ENCODE measurements at places on chromosomes 1 and 21.

DNA sequence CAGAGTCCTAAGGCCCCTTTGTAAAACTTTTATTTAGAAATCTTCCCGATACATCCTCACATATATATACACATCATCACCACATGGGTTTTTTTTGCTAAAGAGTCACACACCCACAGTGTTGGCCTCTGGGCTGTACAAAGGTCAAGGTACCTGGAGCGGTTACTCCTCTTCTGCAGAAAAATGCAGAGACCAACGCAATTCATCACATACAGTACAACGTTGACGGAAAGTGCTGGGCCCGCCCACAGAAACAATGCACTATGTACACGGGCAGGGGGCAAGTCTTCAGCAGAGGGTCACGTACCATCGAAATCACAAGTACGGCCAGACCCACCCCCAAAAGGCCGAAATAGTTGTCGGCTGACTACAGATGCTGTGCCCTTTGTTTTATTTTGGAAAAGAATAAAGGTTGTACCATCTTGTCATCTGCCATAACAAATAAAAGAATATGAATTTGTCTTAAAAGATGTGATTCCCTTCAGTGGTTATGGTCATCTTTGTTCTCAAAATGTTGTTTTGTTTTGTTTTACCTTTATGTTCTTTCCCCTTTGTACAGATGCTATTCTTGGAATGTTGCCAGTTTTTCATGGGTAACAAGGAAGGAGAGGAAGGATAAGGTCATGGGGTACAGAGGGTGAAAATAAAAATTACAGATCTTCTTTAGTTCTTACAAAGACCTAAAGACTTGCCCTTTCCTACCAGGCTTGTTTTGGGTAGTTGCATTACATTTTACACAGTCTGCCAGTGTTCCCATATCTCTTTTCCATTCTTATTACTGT lies 15.6 kb downstream of the TAL1 start:
- no peak for DNase-seq

DNA sequence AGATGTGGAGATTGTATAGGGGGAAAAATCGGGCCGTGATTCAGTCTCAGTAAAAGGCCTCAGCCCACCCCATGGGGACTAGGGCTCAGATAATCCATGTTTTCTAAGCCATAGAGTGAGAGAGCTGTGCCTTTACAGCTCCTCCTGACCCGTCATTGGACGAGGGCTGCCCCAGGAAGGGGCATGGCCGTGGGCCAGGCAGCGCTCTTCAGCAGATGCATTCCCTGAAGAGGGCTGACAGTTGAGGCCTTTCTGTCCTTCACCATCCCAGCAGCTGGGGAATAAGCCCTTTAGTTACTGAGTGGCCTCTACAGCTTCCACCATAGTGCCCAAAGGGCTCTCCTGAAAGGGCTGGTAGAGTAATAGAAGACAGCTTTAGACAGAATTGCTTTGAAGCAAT lies 57.2 kb downstream of the ST3GAL3 start:
- DNase-seq = no peak

- no peak for DNase-seq
Observed at GRCh38 chr1:230861489-230861888, 6.8 kb downstream of the C1orf198 start.

DNA sequence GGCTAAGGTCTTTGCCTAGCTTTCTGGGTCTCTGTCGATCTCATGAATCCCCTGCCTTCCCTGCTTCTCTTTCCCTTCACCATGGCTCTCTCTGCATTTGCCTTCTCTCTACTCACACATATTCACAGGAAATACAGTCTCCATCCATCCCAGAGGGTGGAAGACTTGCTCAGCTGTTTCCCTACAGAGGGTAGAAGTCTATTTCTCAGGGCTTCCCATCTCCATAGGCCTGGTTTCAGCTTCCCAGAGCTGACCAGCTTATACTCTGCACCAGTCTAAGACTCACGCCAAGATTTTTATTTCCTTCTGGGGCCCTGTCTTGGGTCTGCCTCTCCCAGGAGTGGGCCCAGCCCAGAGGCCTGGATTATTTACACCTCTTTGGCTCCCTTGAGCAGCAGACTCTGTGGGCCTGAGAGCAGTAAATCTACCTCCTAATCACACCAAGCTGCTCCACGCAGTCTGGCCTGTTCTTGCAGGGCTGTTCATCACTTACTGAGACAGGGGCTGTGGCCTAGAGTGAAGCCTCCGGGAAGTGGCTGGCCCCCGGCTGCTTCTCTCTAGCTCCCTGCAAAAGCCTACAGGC lies 102.5 kb downstream of the PLXNA2 start:
- DNase-seq = no peak

DNA sequence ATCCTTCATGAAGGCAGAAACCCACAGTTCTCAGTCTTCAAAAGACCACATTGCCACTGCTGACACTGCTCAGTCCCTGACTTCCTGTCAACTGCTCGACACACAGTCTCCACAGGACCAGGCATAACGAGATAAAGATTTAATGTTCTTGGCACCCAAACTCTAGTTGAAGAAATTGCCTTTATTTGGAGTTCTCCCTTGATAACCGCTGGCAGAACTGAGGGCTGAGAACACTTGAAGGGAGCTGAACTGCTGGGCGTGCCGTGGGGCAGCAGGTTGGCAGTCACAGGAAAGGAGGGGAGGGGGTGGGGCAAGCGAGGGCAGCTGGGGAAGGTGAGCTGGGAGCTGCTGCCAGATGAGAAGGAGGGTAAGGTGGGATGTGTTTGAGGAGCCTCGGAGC lies 15.9 kb downstream of the HENMT1 start:
- no peak for DNase-seq

GRCh38 chr1:87937831-87938395 lies 609.2 kb downstream of the LMO4 start:
- DNase-seq = no peak

GRCh38 chr1:204223129-204223860 lies 9.5 kb upstream of the GOLT1A start:
- DNase-seq = no peak

DNA sequence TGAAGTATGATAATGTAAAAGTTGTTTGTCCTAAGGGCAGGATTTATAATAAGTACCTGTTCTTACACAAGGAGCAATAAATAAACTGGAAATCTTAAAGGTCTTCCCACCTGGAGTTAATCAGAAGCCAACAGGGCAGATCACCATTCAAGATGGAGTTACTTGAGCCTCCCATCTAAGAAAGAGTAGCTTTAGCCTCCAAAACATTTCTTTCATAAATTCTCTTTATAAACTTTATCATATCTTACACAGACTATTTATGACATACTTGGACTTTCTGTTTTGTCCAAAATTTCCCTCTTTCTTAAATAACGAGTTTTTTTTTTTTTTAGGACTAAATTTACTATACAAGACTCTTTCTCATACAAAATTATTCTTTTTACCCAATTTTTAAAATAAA lies 18.5 kb downstream of the OR2T1 start:
- DNase-seq = no peak

- DNase-seq = no peak
Observed at GRCh38 chr1:80731241-80731894, 1069.4 kb upstream of the ADGRL2 start.

- DNase-seq = no peak
Observed at GRCh38 chr1:36154335-36154734, 1.6 kb upstream of the MAP7D1 start.

GRCh38 chr1:170853302-170853701 lies 82.0 kb upstream of the MROH9 start:
- no peak for DNase-seq

DNA sequence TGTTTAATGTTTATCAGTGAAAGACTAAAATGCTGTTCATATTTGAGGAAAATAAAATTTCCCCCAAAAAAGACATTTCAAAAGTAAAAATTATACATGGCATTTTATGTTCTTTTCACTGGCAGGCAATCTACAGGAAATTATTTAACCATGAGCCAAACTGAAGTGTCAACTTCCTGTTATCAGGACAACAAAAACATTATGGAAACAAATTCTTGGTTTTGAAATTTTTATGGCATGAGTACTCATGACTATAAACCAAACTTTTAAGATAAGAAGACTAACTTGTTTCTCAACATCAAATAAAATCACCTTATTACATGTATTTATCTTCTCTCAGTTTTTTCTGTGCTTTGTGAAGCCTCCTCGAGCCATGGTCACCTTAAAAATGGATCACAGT lies 698.6 kb downstream of the LTN1 start:
- DNase-seq = no peak

GRCh38 chr1:162621256-162621655 lies 11.0 kb upstream of the DDR2 start:
- DNase-seq = no peak

DNA sequence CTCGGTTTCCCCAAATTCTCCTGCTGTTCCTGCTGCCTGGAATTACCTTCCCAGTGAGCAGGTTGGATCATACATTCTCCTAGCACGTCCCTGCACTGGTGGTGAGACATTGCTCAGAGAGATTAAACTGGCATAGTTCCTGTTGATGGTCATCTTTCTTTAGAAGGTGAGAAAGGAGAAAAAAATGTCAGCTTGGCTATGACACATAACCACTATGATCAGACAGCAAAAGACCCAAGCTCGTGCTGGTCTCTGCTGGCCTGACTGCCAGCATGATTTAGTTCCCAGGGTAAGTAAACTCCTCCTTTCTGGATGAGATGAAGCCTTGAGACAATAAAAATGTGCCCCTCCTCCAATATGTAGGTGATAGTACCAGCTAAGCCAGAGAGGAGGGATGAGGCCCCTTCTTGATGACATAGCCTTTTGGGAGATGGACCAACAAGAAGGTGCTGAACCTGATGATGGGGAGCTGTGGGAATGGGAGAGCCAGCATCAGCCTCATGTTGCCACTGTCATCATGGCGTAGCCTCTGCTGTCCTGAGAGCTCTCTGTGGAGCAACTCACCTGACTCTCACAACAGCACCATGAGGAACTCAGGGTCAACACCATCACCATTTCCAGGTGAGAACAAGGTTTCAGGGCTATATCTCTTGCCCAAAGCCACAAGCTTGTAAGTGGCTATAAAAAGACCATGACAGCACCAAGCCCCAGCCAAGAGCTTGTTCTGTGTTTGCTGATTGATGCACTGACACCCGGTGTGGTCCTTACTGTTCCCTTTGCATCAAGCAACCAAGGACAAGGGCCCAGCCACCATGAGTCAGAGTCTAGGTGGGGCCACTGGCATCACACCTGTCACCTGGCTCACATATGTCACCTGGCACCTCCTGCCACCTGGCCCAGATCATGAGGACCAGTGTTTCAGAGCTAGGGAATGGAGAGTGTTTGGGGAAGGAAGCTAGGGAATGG lies 200.0 kb downstream of the MATN1 start:
- DNase-seq = no peak

DNA sequence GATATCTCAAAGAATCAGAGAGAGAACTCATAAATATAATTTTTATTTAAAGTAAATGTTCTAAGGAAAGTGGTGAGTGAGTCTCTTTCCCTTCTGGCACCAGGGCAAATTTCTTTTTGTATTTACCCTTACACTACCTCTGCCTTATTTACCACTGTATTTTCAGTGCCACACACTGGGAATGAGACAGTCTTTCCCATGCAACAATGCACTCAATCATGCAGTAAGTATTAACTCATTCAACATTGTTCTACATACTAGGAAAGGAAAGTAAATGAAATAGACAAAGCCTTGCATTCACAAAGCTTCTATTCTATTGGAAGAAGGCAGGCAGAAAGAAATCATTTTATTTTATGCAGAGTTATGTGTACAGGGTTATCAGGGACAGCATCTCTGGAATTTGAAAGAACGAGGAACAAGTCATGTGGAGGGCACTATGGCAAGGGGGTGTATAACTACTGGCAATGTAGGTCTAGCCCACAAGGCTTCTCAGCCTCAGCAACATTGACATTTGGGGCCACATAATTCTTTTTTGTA lies 129.8 kb upstream of the PRDX6 start:
- no peak for DNase-seq
